KBM-7 (cell line): ENCODE measurements at places on chromosomes 5 and 9.

DNA sequence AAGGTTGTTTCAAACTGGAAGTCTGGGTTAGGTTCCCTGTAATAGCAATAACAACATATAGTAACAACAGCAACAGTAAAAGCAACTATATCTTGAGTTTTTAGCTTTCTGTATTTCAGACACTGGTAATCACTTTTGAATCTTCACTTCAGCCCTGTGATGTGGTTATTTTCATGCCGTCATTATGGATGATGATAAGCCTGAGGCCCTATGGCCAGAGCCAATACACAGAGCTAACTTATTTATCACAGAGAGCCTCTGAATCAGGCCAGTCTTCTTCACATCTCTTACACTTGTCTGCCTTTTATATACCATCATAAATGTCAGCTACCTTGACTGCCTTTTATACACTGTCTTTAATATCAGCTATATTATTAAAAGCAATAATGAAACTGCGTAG, 329.0 kb downstream of the FER start:
- no peak for DNase-seq

DNA sequence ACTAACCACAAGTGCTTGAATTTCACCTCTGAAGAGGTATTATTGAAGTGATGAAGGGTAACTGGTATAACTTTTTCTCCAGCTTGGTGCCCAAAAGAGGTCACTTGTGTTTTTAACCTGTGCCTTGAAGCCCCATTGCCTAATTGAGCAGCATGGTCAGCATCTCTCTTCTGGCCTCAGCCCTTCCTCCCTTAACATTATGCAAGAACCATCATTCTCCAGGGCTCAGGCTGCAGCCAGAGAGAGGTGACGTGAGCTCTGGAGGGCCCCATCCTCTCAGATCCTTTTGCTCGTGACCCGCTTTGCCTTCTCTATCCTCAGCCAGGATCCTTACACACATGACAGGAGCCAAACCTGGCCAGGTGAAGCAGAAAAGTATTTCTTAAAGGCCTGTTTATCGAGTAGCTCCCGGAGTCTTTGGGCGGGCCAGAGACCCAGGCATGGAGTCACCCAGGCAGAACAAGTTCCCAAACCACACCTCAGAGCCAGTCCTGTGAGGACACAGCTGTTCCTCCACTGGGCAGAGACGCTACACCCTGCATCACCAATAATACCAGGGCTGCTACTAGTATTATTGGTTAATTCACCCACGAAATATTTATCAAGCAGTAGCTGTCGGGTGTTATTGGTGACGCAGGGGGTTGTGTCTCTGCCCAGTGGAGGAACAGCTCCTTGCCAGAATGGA, 29.6 kb upstream of the BOD1 start:
- no peak for DNase-seq

DNA sequence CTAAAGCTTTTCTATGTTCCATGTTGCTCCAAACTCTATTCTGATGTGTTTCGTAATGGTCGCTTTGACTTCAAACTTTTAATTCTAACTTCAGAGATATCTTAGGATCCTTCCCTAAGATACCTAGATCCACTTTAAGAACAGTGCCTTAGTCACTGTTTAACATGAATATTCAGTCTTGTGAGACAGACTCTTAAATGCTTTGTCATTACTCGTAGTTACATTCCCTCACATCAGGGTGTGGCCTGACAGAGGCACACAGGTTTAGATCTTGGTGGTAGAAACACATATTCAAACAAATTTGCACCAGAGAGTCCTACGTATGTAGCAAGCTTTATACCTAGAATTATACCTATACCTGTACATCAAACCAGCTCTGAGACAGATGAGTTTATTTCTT, 687.0 kb upstream of the C9orf72 start:
- no peak for DNase-seq

DNA sequence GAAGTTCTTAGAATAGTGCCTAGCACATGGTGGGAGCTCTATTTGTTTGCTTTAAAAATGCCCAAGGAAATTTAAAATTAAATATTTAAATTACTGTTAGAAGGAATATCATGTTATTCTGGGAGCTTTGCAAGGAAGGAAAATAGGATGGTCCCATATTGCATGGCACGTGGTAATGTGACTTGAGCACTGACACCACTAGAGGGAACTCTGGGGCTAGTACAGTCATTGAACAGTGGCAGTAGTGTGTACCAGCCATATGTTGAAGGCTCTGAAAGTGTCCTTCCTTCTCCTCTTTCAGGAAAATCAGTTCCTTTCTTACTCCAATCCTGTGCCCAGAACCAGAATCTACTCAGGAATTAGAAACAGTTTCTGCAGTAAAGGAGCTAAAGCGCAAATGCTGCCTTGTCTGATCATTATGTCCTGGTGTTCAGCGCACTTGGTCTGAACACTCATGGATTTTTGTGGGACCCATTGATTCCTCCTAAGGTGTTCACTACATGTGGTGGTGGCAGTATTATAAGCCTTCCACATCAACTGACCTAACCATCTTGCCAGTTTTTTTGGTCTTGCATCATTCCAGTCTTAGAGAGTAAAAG, 54.1 kb downstream of the GDA start:
- peak; percentile 10 for DNase-seq

DNA sequence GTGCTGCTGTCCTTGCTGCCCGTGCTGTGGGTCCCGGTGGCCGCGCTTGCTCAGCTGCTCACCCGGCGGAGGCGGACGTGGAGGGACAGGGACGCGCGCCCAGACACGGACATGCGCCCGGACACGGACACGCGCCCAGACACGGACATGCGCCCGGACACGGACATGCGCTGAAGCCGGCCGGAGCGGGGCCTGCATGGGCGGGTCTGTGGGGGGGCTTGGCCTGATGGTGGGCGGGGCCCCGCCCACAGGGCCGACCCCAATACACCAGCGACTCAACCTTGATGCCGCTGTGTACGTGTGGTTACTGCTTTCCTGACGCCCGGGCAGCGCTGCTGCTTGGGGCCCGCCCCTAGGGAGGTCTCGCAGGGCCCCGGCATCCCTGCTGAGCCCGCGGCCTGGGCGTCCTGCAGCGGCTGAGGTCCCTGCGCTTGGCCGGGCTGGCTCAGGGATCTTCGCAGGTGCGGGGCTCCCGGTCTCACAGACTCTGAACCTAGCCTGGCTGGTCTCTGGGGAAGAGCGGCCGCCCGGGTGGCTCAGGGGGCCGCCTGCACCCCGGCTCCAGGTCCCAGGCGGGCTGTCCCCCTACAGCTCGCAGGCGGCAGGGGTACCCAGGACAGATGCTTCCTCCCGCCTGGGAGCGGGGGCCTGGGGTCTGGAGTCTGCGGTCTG, 20.9 kb downstream of the SLC6A18 start:
- DNase-seq: no peak

DNA sequence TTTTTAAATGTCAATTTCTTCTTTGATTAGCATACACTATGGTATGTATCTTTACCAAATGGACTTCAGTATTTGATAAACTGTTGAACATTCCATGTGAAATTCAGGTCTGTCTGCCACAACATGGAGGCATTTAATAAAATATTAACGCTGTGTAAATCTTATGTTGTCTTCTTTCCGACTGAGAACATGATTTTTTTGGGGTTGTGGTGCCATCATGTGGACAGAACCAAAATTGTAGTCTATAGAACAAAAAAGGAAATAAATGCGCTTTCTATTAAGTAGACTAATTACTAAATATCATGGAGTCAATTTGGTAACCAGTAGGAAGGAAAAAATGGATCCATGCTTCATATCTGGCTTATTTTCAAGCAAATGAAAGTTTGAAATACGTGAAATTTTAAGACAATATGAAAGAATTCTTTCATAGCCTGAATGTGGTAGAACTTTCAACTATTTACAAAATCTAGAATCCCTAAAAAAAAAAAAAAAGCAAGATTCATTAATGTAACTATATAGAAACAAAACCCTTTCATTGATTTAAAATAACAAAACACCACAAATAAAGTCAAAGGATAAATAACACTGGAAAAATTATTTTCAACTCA, 2.8 kb upstream of the PLK2 start:
- DNase-seq: peak; percentile 86

DNA sequence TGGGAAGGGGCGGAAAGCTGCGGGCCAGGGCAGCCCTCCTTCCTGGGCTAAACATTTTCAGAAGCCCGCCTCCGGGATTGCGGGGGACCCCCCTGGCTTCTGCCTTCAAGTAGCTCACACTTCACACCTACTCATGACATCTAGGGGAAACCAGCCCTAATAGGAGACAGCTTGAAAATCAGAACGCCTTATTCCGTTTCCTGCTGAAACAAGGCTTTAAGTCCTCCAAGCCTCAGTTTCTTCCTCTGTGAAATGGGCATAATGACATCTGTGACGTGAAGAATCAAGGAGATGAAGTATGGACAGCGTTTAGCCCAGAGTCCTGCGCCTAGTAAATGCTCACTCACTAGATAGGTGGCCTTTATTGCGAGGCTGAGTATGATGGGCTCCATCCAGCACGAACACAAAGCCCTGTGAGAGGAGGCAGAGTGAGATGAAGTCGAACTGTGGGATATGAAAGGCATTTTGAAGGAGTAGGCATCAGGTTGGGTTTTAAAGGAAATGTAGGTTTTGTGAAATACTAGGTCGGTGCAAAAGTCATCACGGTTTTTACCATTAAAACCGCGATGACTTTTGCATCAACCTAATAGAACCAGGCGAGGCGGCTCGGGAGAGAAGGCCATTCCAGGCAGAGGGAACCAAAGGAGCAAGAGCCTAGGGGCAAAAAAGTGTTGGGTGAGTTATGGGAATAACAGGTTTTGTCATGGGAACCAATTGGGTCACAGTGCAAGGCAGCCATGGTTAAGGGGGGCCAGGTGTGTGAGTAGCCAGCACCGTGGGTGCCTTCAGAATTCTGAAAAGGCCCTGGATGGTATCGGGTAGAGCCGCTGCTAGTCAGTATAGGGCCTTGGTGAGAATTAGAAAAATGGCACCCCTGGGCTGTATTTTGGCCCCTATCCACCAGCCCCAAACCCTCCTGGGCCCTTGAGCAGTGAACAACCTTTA, 1.0 kb upstream of the TSC1 start:
- no peak for DNase-seq

DNA sequence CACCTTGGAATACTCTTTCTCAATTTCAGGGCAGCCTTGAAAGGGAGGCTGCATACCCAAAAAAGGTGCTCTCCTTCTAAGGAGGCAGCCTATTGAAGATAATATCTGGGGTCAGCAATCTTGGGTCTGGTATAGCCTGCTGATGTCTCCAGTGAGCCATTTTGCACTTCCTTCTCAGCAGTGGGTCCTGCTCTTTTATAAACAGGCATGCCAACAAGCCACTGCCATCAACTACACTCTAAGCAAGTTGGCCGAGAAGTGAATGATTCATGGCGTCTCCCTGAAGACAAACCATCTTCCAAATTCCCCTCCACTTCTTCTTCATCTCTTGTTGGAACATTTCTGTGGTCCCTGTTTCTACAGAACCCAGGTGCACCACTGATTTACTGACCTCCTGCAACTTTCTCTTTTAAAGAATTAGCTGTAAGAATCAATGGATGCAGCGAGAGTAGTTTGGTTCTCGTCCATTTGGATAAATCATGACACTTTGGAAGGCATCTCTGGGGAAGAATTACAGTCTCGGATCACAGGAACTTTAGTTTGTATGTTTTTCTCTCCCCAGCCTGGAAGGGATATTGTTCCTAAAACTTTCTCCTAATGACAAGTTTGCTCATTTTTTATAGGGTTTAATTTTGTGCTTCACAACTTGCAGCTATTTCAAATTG, 108.3 kb downstream of the INSYN2B start:
- no peak for DNase-seq

GRCh38 chr5:160463740-160464465, 42.2 kb downstream of the PTTG1 start:
- peak; percentile 21 for DNase-seq

DNA sequence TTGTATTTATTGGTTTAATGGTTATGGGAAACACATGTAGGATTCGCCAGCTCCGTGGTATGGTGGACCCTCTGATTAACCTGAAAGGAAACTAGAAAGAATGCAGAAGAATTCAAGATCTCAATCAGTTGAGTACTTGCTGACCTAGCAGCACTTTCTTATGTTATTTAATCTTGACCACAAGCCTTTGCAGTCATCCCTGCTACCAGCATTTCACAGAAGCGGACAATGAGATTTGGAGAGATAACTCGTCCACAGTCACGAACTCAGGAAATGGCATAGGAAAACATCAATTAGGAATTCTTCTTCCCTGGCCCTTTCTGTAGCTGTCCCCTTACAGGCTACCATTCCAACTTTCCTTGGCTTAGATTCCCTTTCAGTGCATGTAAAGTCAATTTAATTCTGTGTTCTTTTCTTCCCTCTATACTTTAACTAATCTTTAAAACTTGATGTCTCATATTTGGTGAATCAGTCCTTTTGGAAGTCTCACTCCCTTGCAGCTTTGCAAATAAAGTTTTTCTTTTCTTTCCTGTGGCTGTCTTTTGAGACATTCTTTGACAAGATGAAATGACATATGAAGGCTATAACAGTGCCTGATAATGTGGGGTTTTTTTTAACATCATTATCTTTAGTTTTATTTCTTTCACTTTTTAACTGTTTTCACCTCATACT, 1.3 kb upstream of the SLC44A1 start:
- DNase-seq: peak; percentile 31

DNA sequence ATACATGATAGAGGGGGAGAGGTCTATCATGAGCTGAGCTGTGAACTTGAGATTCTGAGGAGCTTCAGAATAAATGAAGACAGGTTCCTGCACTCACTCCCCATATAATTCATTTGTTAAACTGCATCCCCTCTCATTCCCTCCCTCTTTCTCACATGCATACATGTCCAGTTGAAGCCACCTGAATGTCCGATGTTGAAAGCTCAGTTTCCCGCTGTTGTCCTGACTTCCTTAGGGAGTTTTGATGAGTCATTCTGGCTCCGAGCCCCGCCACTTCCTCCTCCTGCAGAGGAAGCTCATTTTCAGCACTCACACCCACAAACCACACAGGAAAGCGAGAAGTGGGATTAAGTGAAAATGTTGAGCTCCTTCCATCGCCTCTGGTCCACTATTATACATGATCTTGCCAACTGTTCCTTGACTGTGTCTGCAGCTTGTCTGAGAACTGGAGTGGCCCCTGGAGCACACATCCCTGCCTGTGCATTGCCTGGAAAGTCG, 121.2 kb downstream of the CEMIP2 start:
- DNase-seq: peak; percentile 91

- no peak for DNase-seq
Measured at GRCh38 chr5:142677198-142677597, 8.7 kb downstream of the FGF1 start.

- DNase-seq: no peak
Measured at GRCh38 chr5:84303315-84303714, 81.4 kb downstream of the EDIL3 start.

GRCh38 chr9:130158001-130158400, 14.2 kb upstream of the NCS1 start:
- no peak for DNase-seq

DNA sequence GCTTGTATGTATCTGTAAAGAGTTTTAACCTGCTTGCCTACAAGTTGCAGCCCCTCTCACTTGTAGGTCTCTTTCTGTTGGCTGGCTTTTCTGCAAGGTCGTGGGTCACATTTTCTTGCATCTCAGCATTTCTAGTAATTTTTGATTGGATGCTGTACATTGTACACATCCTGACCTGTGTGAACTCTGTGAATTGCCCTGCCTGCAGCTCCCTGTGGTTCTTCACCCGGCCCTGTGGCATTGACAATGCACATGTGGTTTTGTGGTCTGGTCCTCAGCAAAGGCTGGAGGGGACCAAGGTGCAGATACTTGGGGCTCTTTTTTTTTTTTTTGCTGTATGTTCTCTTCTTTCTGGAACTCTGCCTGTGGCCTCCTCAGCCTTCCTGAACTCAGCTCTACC, 53.6 kb downstream of the WNK2 start:
- peak; percentile 57 for DNase-seq

- DNase-seq: no peak
Measured at GRCh38 chr9:81801190-81801589, 111.8 kb upstream of the TLE1 start.

- DNase-seq: peak; percentile 51
Measured at GRCh38 chr5:57176350-57176857, 2.5 kb downstream of the GPBP1 start.

GRCh38 chr5:137612576-137612975, 113.5 kb upstream of the SPOCK1 start:
- DNase-seq: no peak
